ENCODE measurements at places on chromosomes 2 and 18.

GRCh38 chr18:3450012-3450798 is at the start of gene TGIF1:
TGIF1 (plus strand) TSS chr18:3450172; CDS start chr18:3450490, 318 bp downstream.
- DNase-seq: peak; percentile 88

- no peak for DNase-seq
Measured at GRCh38 chr2:238916176-238916874, 68.4 kb downstream of the TWIST2 start.

- no peak for DNase-seq
Measured at GRCh38 chr2:152173831-152174230, 1.7 kb downstream of the STAM2 start.

- no peak for DNase-seq
Measured at GRCh38 chr18:10032331-10033015, 118.7 kb downstream of the VAPA start.

- no peak for DNase-seq
Measured at GRCh38 chr2:143474586-143474985, 345.4 kb downstream of the ARHGAP15 start.

- no peak for DNase-seq
Measured at GRCh38 chr2:217362286-217362685, 502.4 kb upstream of the TNP1 start.

GRCh38 chr2:146489386-146489785 is 1355.4 kb upstream of the ACVR2A start:
- DNase-seq: peak; percentile 4

- no peak for DNase-seq
Measured at GRCh38 chr2:205754285-205754923, 72.1 kb downstream of the NRP2 start.

DNA sequence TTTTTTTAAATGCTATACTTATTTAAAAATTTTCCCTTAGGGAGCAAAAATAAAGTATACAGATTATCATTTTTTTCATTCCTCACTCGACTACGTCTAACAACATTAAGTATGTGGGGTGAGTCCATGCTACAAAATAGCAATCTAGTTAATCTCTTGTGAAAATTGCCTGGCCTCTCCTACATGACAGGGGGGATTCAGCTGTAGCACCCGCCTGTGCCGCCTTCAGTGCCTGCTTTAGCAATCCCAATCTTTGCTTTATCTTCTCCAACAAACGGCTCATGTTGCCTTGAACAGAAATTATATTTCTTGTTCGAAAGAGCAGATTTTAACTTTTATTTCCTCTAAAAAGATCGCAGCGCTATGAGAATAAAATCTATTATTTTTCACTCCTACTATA is 2.4 kb upstream of the SOX11 start:
- no peak for DNase-seq

GRCh38 chr2:207231967-207232366 is 66.2 kb upstream of the KLF7 start:
- DNase-seq: no peak

DNA sequence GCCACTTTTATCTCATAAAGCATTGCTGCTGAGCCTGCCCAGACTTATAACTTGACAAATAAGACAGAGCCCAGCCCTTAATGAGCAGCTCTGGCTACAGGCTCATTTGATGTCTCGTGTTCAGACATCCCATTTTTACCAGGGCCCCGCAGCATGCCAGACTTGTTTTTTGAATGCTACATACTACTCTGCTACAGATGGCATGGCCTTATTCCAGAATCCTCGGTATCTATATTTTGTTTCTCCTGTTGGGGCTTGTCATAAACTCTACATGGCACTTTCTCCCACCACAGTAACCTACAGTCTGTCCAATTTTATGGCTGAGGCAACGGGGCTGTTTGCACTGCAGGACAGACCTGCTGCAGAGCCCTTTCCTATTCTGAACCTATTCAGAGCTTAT is 179.0 kb upstream of the DDX18 start:
- DNase-seq: no peak

- peak; percentile 99 for DNase-seq
Measured at GRCh38 chr2:172253190-172254052, 150.7 kb upstream of the DLX2 start.

- DNase-seq: no peak
Measured at GRCh38 chr2:99139003-99139402, 2.5 kb upstream of the C2orf15 start.

DNA sequence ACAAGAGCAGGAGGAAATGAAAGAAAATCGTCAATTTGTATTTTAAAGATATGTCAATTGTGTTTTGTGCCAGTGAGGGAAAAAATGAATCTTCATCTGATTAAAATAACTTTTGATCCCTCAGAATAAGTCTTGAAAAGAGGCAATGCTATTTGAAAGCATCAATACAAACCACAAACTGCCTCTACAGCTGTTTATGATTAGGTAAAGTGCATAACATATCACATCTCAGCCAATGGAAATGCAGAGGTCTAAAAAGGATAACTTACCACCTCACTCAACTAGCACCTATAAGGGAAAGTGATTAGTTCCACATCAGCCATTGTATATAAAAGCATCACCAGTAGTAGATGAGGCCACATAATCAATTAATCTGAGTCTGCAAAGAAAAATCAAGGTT is 492.2 kb upstream of the CDH2 start:
- no peak for DNase-seq

GRCh38 chr2:98087447-98088020 is 567 bp downstream of the VWA3B start:
- peak; percentile 45 for DNase-seq

DNA sequence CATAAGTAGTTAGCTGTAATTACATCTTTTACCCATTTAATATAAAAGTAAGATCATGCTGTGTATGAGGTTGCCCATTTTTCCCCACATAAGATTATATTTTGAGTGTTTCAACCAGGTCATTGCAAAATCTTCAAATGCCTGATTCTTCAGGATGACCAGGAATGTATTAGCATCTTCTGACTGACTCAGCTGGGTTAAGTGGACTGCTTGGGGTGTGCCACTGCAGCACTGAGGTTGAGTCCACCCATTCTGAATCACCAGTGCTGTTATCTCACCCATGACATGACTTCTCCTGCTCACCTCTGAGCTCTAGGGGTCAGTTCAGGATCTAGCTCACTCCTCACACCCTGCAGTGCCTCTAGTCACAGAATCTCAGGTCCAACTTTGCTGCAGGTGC is 576.7 kb upstream of the ZEB2 start:
- peak; percentile 44 for DNase-seq

DNA sequence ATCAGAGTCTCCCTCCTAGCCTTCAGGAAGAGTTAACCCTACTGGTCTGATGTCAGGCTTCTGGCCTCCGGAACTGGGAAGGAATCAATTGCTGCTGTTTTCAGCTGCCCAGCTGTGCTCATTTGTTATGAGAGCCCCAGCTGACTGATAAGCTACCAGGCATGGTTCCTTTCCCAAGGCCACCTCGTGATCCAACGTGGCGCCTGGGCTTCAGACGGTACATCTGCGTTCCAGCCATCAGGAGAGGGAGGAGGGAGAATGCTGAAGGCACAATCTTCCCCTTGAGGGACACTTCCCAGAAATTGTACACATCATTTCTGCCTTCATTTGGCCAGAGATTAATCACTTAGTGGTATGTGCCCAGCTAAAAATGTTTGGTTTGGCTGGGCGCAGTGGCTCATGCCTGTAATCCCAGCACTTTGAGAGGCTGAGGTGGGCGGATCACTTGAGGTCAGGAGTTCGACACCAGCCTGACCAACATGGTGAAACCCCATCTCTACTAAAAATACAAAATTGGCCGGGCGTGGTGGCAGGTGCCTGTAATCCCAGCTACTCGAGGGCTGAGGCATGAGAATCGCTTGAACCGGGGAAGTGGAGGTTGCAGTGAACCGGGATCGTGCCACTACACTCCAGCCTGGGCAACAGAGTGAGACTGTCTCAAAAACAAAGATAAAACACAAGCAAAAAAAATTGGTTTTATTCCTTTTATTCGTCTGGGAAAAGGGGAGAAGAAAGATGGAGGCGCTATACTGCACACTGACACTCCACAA is 10.5 kb upstream of the ARMC9 start:
- peak; percentile 90 for DNase-seq

DNA sequence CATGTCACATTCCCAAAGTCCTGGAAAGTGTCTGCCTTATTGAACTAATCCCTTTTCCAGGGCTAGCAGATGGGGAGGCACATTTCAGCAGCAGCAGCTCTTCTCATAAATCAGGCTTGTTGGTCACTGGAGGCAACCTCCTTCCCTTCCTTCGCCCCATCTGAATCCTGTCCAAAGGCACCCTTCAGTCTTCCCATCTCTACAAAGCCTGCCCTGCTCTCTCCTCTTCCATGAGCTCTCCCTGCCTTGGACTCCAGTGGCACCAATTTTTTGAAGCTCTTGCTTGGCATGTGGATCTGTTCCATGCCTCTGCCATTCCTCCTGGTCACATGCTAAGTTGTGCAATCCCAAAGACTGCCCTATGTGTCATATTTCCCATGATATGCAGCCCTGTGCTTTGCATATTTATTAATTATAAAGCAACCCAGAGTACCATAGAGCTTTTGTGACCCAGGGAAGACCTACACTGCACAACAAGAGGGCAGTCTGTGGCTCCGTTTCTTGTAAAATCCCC is 70.3 kb downstream of the ANTXR1 start:
- DNase-seq: peak; percentile 66

GRCh38 chr2:227796045-227796711 is 17.5 kb upstream of the CCL20 start:
- DNase-seq: no peak

DNA sequence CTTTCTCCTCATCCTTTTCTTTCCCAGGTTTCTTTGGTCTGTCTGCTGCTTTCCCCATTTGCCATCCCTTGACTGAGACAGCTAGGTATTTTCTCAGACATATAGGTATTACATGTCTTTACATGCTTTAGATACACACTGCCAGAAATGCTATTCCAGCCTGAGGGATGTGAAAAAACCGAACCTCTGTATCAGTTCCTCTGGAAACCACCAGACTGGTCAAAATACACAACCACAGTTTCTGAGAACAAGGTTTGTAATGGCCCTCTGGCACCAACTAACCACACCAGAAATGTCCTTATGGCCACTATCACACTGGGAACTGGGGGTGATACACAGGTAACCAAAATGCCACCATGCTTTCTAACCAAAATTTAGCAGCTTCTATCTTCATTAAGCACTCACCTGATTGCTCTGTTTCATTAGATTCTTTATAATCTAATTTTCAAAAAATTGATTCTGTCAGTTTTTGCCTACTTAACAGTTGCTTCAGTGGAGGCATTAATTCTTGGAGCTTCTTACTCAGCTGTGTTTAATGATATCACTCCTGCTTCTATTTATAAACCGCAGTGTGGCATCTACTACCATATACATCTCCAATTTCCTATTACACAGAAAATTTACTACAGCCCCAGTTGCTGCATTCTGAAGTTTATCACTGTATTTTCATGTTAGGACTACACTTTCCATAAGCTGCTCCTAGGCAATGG is 243.5 kb downstream of the WDPCP start:
- no peak for DNase-seq

- no peak for DNase-seq
Measured at GRCh38 chr18:35642802-35643201, 61.3 kb downstream of the GALNT1 start.

- peak; percentile 93 for DNase-seq
Measured at GRCh38 chr2:207337234-207338219, 171.8 kb upstream of the KLF7 start.

DNA sequence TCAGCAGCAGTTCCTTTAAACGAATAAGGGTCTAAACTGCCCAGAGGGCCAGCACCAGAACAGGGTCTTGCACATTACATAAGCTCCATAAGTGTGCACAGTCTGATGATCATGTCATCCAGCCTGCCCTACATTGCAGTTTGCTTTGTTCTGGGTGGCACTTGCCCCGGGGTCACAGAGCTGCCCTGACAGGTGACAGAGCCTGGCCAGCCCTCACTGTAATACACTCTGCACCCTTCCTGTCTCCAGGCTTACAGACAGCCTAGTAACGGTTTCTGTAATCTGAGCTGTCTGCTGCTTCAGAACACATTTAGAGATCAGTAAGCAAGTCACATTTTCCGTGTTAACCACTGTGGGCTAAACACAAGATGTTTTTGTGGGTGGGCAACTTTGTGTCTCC is 213.3 kb downstream of the FAM210A start:
- peak; percentile 23 for DNase-seq

GRCh38 chr2:174574657-174575056 is 22.9 kb downstream of the WIPF1 start:
- DNase-seq: peak; percentile 45

DNA sequence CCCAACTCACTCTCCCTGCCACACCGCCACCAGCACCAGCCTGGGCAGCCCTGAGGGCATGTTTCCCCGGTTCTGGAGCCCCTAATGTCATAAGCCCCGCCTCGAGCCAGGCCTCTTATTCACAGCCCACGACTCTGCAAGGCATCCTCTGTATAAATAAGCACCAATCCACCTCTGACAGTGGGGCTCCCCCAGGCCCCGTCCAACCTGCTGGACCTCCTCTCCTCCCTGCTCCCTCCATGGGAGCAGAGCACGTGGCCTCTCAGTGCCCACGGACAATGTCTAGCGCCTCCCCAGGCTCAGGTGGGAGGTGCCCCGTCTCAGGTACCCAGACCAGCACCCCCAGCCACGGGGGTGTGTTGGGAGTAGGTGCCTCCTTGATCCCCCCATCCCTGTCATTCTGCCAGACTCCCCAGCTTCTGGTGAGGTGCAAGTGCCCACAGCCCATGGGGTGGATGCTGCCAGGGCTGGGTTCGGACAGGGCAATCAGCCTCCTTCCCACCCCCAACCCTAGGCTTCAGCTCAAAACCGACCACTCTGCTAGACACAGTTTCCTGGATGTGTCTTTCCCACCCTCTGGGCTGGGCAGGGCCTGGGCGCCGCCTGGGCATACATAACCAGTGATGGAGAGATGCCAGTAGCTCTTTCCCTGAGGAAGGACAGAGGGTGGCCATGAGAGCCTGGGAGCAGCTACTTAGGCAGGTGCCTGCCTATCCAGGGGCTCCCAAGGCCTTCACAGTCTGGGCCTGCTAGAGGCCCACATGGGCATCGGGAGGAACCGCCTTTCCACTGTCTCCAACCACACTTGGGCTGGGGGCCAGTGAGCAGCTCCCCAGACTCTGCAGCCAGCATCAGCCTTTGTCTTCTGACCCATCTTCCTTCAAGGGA is 1.6 kb upstream of the ADRA2B start:
- no peak for DNase-seq

GRCh38 chr2:3604991-3605961 is 10.4 kb downstream of the COLEC11 start:
- peak; percentile 56 for DNase-seq

DNA sequence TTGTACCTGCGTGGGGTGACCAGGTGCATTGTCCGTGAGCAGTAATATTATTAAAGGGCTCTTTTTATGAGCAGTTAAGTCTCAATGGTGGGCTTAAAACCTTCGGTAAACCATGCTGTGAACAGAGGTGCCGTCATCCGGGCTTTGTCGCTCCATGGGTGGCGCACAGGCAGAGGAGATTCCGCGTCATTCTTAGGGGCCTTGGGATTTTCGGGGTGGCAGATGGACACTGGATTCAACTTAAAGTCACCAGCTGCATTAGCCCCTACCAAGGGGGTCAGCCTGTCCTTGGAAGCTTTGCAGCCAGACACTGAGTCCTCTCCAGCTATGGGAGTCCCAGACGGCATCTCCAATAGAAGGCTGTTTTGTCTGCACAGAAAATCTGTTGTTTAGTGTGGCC is 107.7 kb downstream of the NFATC1 start:
- no peak for DNase-seq
